ENCODE measurements at places on chromosomes 7 and 10.

- H3K4me3 ChIP-seq: no peak overlapping the region
- DNase-seq: no peak
- H3K36me3 ChIP-seq: no peaks in the 10 kb centered on the region
- no peaks in the 10 kb centered on the region for H3K27me3 ChIP-seq
- H3K4me1 ChIP-seq: no peaks in the 10 kb centered on the region
These were observed 1203.5 kb downstream of the TYW1 start for GRCh38 chr7:68200051-68200670.

DNA sequence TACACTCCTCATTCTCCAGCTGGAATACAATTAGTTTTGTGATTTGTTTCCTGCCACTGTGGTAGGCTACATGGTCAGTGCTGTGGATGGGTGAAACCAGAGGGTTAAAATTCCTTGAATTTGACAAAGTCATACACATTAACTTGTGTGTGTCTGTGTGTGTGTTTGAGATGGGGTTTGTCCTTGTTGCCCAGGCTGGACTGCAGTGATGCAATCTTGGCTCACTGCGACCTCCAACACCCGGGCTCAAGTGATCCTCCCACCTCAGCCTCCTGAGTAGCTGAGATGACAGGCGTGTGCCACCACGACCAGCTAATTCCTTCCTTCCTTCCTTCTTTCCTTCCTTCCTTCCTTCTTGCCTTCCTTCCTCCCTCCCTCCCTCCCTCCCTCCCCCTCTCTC is 24.8 kb upstream of the GIMAP8 start:
- DNase-seq: peak; percentile 5
- H3K4me3 ChIP-seq: no peak overlapping the region
- no peak overlapping the region for H3K27ac ChIP-seq
- peaks cover 11% of the 10 kb centered on the region for H3K4me1 ChIP-seq
- no peaks in the 10 kb centered on the region for H3K27me3 ChIP-seq

GRCh38 chr7:108190891-108191290 is 60.7 kb upstream of the LAMB4 start:
- H3K36me3 ChIP-seq: peaks cover 2% of the 10 kb centered on the region
- no peaks in the 10 kb centered on the region for H3K27me3 ChIP-seq
- DNase-seq: no peak
- H3K4me3 ChIP-seq: no peak overlapping the region

- H3K36me3 ChIP-seq: peaks cover 4% of the 10 kb centered on the region
- H3K27ac ChIP-seq: no peak overlapping the region
- H3K27me3 ChIP-seq: no peaks in the 10 kb centered on the region
- H3K4me1 ChIP-seq: no peaks in the 10 kb centered on the region
These were observed 44.3 kb upstream of the FXYD4 start for GRCh38 chr10:43327171-43327570.

GRCh38 chr7:130712416-130712815 is 21.6 kb downstream of the KLF14 start:
- no peaks in the 10 kb centered on the region for H3K27me3 ChIP-seq
- H3K27ac ChIP-seq: no peak overlapping the region
- H3K36me3 ChIP-seq: no peaks in the 10 kb centered on the region

- H3K4me3 ChIP-seq: no peak overlapping the region
- DNase-seq: no peak
- no peak overlapping the region for H3K27ac ChIP-seq
- H3K36me3 ChIP-seq: no peaks in the 10 kb centered on the region
These were observed 286.1 kb upstream of the C7orf33 start for GRCh38 chr7:148304456-148304855.

GRCh38 chr7:42167631-42168236 is 69.3 kb downstream of the GLI3 start:
- H3K36me3 ChIP-seq: peaks cover 4% of the 10 kb centered on the region
- no peak overlapping the region for H3K4me3 ChIP-seq
- no peaks in the 10 kb centered on the region for H3K4me1 ChIP-seq
- no peaks in the 10 kb centered on the region for H3K27me3 ChIP-seq
- DNase-seq: no peak

DNA sequence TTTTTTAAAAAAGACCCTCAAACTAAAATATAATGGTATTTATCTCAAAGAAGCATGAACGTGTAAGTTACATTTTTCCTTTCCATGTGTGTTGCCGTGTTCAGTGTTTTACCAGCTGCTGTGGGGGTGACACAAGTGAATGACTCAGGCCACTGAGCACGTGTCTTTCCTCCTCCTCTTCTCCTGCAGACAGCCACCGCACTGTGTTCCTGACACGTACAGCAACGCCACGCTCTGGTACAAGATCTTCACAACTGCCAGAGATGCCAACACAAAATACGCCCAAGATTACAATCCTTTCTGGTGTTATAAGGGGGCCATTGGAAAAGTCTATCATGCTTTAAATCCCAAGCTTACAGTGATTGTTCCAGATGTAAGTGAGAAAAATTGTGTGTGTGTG is 29.7 kb downstream of the TMEM248 start:
- no peak overlapping the region for H3K27ac ChIP-seq
- no peaks in the 10 kb centered on the region for H3K27me3 ChIP-seq
- no peak for DNase-seq
- no peaks in the 10 kb centered on the region for H3K4me1 ChIP-seq
- peaks cover 53% of the 10 kb centered on the region for H3K36me3 ChIP-seq

- H3K4me3 ChIP-seq: no peak overlapping the region
- no peaks in the 10 kb centered on the region for H3K27me3 ChIP-seq
- no peak overlapping the region for H3K27ac ChIP-seq
- peaks cover 5% of the 10 kb centered on the region for H3K36me3 ChIP-seq
- no peak for DNase-seq
- H3K4me1 ChIP-seq: no peaks in the 10 kb centered on the region
These were observed 14.1 kb downstream of the USP54 start for GRCh38 chr10:73576890-73577591.

DNA sequence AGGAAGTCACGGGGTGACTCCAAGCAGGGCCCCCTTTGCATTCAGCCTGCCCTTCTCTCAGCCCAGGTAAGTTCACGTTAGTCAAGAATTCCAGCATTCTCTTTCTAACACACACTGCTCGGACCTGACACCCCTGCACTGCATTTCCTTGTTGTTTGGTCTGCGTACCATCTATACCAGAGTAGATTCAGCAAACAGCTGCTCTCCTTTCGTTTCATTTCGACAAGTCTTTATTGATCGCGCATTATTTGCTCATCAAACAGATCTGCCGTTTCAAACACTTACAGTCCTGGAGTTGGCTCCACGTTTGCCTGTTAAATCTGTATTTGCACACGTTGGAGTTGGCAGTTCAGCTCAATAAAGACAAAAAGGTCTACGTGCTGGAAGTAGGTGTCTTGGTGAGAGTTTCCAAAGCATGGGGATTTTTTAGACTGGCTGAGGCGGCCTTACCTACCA is 495.1 kb downstream of the RPS24 start:
- H3K4me1 ChIP-seq: no peaks in the 10 kb centered on the region
- DNase-seq: no peak
- H3K36me3 ChIP-seq: no peaks in the 10 kb centered on the region
- no peak overlapping the region for H3K4me3 ChIP-seq
- no peaks in the 10 kb centered on the region for H3K27me3 ChIP-seq
- no peak overlapping the region for H3K27ac ChIP-seq

- no peak overlapping the region for H3K4me3 ChIP-seq
- no peak overlapping the region for H3K27ac ChIP-seq
These were observed 11.1 kb downstream of the TUBAL3 start for GRCh38 chr10:5393529-5393928.

GRCh38 chr7:68697796-68698280 is 900.4 kb upstream of the AUTS2 start:
- H3K4me1 ChIP-seq: no peaks in the 10 kb centered on the region
- H3K36me3 ChIP-seq: peaks cover 17% of the 10 kb centered on the region
- DNase-seq: no peak
- H3K27me3 ChIP-seq: no peaks in the 10 kb centered on the region
- no peak overlapping the region for H3K27ac ChIP-seq
- no peak overlapping the region for H3K4me3 ChIP-seq

DNA sequence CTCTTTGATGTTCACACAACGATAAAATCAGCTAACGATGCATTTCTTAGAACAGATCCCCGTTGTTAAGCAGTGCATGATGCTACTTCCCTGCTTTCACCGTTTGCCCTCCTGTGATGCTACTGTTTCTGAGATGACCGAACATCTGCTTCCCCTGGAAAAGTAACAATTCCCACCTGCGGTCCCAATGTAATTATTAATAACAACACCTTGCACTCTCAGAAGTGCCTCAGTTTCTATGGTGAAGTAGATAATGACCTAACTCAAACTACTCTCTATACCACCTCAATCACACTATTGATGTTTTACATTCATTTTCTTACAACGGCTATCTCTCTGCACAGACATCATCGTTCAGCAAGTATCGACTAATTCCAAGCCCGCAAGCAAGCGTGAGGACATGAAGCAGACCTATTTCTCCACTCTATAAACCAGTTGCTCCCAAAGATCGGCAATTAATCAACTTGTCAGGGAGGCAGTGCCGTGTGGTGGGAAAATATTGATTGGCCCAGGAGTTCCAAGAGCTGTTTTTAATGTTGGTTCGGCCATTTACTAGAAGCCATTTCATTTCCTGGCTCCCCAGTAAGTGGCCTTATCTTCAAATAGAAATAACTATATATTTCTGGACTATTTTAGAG is 42.7 kb downstream of the FAM107B start:
- no peak for DNase-seq
- peaks cover 5% of the 10 kb centered on the region for H3K36me3 ChIP-seq
- H3K4me3 ChIP-seq: no peak overlapping the region
- H3K4me1 ChIP-seq: no peaks in the 10 kb centered on the region

- no peaks in the 10 kb centered on the region for H3K36me3 ChIP-seq
- no peak for DNase-seq
- H3K4me3 ChIP-seq: peak within 1 kb of the TSS; percentile 80
- H3K27me3 ChIP-seq: no peaks in the 10 kb centered on the region
- H3K27ac ChIP-seq: no peak within 1 kb of the TSS
These were observed at the start of gene LOXL4 for GRCh38 chr10:98267894-98268693. LOXL4 (minus strand) TSS chr10:98268194; CDS start chr10:98263019, 5,175 bp downstream.

Data from H9 (cell line).